ENCODE measurements at places on chromosomes 2 and 18.

- H3K4me1 ChIP-seq: no peaks in the 10 kb centered on the region
- H3K27ac ChIP-seq: no peak overlapping the region
- H3K36me3 ChIP-seq: no peaks in the 10 kb centered on the region
- H3K27me3 ChIP-seq: no peaks in the 10 kb centered on the region
Measured at GRCh38 chr2:101528501-101528900, 53.6 kb upstream of the RFX8 start.

DNA sequence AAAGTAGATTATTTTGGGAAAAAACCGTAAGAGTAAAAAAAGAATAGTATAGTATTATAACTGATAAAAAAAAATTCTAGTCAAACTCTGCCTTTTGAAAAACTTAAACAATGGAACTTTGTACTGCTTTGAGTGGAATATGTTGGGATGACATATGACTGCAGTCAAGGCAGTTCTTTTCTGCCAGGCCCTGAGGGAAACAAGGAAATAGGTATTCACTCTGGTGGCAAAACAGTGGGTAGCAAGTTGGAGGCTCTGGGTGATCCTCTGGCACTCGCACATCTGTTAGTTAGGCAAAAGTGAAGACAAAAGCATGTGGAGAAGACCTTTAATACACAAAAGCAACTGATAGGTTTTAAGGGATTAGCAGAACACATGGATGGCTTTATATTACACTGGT lies 102.2 kb downstream of the ARHGEF33 start:
- H3K4me3 ChIP-seq: no peak overlapping the region
- H3K27ac ChIP-seq: no peak overlapping the region
- DNase-seq: no peak
- H3K36me3 ChIP-seq: peaks cover 5% of the 10 kb centered on the region
- H3K4me1 ChIP-seq: no peaks in the 10 kb centered on the region
- no peaks in the 10 kb centered on the region for H3K27me3 ChIP-seq

GRCh38 chr2:234569776-234570430 lies 73.0 kb upstream of the ARL4C start:
- H3K36me3 ChIP-seq: no peaks in the 10 kb centered on the region

DNA sequence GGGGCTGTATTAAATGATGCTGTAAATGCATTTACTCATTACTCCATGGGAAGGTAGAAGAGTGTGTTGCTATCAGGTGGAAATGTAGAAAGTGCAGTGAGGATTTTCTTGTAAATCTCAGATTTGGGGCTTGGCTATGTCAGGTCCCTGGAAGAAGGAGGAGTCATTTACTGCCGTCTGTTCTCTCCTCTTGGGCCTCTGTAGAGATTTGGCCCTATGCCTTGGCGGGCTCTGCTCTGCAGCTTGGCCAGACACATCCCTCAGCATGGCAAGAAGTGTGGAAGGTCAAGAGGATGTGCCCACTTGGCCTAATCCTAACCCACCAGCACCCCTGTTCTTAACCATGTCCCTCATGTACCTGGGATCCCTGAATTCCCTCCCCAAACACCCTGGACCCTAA lies 6.7 kb downstream of the IL1R1 start:
- H3K27ac ChIP-seq: no peak overlapping the region
- no peaks in the 10 kb centered on the region for H3K27me3 ChIP-seq
- no peaks in the 10 kb centered on the region for H3K36me3 ChIP-seq
- DNase-seq: no peak

DNA sequence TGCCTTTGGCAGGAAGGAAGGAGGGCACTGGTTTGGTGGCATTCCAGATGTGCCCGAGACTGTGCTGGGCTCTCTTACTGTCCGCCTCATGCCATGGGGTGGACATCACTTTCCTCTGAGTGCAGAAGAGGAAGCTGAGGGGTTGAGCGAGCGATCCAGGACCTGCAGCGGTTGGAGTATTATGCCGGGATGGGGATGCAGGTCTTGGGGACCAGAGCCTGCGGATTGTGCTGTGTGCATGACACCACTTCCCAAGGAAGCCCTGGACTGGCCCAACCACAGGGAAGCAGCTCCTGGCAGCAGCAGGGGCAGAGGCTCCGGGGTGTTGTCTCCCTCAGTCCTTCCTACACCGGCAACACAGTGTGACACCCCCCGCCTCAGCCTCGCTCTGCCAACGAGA lies 44.5 kb downstream of the ATP6V1C2 start:
- no peak overlapping the region for H3K27ac ChIP-seq
- no peaks in the 10 kb centered on the region for H3K4me1 ChIP-seq
- DNase-seq: no peak
- no peaks in the 10 kb centered on the region for H3K27me3 ChIP-seq
- no peak overlapping the region for H3K4me3 ChIP-seq

Data from iPS DF 6.9 (cell line).